ENCODE measurements at places on chromosomes 2 and 18.

DNA sequence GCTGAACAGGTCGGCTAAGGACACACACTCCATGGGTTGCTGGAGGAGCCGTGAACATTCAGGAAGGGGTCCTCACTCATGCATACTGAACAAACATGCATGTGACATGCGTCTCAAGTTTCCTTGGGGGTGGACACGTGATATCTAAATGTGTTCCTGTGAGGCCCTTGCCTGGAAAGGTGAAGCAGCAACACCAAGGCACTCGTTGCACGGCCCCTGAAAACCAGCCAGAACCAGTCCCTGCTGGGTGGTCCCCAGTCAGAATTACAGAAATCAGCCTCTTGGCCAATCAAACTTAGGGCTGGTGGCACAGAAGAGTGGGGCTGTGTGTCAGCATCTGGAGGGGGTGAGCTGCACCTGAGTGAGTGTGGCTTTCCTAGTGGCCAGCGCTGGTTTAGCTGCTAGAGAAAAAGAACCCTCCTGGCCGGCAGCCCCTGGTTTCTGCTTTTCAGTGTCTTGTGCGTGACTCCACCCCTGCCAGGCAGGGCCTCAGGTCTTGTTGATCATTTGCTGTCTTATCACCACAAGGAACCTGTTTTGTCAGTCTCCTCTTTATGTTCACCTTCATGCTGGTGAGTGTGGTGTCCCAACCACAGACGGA, 3.2 kb upstream of the AQP12B start:
- no peak for DNase-seq

DNA sequence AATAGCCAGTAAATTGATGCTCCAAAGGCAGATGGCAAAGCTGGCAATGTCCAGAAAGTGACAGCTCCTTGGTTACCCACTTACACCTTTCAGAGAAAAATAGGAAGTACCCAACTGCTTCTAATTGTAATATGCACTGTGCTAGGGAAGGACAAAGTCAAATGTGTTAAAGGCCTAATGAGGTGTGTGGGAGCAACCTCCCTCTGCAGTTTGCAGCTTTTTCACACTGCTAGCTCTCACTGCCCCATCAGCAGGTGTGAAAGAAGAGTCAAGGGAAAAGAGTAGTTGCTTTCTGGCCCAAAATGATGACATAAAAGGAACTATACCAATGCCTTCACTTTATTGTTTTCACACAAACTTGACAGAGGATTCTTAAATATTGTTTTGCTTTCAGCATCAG, 284.1 kb upstream of the SETBP1 start:
- DNase-seq, result no peak

DNA sequence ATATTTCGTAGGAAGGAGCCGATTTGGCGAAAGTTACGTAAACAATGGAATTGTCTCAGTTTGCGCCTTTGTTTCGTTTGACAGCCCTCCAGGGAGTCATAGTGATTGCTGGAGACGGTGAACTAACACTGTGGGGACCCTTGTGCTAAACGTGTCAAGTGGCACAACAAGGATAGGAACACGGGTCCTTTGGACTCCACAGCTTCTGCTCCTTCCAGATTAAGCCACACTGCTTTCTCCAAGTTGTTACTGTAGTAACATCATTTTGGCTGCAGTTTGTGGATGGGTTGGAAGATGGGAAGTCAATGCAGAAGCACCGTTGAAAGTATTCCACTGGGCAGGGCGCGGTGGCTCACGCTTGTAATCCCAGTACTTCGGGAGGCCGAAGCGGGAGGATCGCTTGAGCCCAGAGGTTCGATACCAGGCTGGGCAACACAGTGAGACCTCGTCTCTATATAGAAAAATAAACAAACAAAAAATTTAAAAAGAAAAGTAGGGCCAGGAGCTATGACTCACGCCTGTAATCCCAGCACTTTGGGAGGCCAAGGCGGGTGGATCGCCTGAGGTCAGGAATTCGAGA, 636 bp upstream of the IMMT start:
- no peak for DNase-seq

- no peak for DNase-seq
Observed at GRCh38 chr18:76518860-76519538, 24.0 kb upstream of the ZNF516 start.

DNA sequence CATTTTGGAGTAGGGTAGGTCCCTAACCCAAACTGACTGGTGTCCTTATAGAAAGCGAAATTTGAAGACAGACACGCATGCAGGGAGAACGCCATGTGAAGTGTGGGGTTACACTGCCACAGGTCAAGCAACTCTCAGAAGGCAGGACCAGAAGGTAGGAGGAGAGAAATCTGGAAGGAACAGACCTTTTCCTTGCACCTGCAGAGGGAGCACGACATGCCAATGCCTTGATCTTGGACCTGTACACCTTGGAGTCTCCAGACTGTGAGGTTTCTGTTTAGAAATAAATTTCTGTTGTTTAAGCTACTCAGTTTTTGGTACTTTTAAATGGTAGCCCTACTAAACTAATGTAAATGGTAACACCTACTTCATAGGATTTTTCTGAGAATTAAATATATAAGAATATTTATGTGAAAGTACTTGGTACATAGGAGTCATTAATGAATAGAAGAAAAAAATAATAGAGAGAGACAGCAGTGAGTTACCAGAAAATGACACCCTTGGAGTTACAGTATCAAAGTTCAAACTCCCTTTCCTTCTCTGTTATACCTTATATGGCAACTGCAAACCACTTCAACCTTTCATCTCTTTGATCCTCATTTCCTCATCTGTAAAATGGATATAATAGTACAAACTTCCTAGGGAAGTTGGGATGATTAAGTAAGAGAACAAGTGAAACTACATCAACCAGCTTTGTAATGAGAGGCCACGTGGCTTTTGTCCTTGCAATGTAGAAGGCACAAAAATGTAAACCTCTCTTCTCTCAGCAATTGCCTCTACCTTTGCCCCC, 184.9 kb upstream of the PARD3B start:
- no peak for DNase-seq

- DNase-seq, result no peak
Observed at GRCh38 chr2:62197011-62197924, 1.4 kb downstream of the B3GNT2 start.

- no peak for DNase-seq
Observed at GRCh38 chr2:205902900-205903237, 183.1 kb downstream of the INO80D start.

GRCh38 chr18:37701967-37702366, 136.4 kb upstream of the CELF4 start:
- DNase-seq, result no peak

All from NCI-H187 treated with DMSO at 0.1 percent for 48 hours (cell line).